ENCODE measurements at places on chromosomes 3 and 15.
A peak's percentile ranks its signal among the peaks of the same experiment; 100 is the strongest.

- no peak for DNase-seq
These were observed 27.2 kb downstream of the WNT7A start for GRCh38 chr3:13852638-13853009.

DNA sequence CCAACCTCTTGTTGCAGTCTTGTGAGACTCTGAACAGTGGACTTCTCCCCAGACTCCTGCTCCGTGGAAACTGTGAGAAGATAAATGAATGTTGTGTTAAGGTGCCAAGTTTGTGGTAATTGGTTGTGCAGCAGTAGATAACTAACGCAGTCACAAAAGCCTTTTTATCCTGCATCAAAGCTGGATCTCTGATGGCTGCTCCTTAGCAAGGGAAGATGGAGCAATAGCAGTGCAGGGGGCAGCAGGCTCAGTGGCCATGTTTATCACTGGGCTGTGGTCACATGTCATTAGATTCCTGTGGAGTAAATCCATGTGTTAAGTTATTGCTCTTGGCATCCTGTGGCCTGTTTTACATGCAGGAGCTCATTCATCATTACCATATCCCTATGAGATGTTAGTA is 13.5 kb downstream of the CMTM7 start:
- DNase-seq, result no peak

DNA sequence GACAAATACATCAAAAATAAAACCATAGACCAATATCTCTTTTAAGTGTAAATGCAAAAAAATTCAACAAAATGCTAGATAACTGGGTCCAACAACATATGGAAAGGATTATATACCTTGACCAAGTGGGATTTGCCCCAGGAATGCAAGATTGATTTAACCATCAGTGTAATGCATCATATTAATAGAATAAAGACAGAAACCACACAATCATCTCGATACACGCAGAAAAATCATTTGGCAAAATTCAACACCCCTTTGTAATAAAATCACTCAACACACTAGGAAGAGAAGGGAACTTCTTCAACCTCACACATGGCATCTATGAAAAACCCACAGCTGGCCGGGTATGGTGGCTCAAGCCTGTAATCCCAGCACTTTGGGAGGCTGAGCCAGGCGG is 19.5 kb downstream of the GREM1 start:
- no peak for DNase-seq

GRCh38 chr15:27065151-27065550 is 94.2 kb downstream of the GABRG3 start:
- no peak for DNase-seq

DNA sequence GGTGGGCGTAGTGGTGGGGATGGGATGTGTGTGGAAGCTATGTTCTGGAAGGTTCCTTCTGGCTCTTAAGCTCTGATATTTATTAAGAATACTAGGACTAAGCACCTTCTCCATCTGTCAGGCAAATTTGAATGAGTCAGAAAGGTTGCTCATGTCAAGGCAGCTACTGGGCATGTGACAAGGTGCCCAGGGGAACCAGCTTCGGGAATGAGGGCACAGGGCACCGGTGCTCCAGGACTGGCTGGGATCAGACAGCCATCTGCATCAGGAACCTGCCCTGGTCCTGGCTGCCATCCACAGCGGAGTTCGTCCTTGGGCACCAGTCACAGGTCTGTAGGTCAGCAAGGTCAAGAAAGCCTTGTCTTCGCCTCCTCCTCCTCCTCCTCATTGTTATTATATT is 32.5 kb downstream of the CA12 start:
- no peak for DNase-seq

- no peak for DNase-seq
These were observed 76.6 kb upstream of the CPOX start for GRCh38 chr3:98670020-98670419.

- no peak for DNase-seq
These were observed 460.0 kb upstream of the TBL1XR1 start for GRCh38 chr3:177657243-177657642.

DNA sequence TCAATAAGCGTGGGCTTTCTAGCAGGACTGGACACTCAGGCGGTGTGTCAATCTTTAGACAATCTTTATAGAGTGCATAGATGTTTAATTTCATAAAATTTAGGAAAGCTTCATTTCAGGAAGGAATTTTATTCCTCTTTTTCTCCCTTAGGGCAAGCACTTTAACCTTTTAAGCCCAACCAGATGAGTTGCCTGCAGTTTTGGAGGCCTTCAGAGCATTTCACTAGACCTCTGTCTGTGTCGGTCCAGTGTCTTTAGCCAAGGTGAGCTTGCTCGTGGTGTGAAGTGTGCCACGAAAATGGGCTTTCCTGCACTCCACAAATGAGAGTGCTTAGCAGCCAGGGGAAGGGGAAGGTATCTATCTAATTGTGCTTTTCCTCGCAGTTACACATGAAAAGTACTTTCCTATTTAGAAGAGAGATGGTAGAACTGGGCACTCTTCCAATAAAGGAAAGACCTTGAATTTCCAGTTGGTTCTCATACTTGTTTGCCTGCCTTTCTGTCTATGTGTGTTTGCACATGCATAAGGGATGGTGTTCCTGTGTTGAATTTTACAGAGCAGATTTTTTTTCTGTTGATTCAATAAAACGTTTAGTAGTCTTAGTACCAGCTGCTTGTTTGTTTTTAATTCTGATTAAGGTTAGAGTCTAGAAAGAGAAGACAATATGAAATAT is 53.6 kb downstream of the FEZF2 start:
- no peak for DNase-seq

DNA sequence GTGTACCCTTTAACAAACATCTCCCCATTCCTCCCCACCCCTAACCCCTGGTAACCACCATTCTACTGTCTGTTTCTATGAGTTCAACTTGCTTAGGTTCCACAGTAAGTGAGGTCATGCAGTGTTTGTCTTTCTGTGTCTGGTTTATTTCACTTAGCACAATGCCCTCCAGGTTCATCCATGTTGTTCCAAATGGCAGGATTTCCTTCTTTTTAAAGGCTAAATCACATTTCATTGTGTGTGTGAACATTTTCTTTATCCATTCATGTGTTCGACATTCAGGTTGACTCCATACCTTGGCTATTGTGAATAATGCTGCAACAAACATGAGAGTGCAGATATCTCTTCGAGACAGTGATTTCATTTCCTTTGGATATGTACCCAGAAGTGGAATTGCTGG is 62.7 kb downstream of the TJP1 start:
- no peak for DNase-seq

- no peak for DNase-seq
These were observed 262.6 kb downstream of the IGSF11 start for GRCh38 chr3:118772036-118772435.

GRCh38 chr3:135084405-135084804 is 289.3 kb downstream of the EPHB1 start:
- no peak for DNase-seq

DNA sequence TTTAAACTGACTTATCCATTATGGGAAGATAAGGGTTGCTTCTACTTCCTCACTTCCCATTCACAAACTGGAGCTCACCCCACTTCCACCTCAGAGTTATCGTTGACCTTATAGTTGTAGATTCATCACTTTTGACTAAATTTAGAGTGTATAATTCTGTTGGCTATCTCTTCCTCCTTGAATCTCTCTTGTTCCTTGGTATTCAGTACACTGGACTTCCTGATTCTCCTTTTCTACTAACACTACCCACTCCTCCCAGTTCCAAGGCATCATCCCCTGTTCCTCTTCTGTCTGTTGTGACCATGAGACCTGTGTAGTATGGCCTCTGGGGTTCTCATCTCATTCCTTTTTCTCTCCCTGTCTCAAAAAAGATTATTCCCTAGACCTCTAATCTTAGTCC is 5.9 kb upstream of the GPR87 start:
- DNase-seq, result no peak

- no peak for DNase-seq
These were observed 152.1 kb downstream of the NEK10 start for GRCh38 chr3:27216955-27217552.

DNA sequence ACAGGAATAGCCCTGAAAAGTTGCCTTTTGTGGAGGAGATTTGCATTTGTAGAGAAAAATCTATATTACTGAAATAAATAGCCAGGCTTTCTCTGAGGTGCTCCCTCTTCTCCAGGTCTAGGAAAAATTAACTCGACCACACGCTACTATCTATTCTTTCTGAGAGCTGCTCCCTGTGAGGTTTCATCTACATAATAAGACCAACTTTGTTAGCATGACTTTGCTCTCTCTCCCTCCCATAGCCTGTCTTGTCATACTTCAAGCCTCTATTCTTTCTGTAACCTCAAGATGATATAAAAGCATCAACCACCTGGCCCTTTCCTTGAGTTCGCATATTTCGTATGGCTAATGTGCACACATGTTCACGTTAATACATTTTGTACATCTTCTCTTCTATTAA is 75.8 kb upstream of the STRIT1 start:
- no peak for DNase-seq

GRCh38 chr3:114389156-114389555 is 95.3 kb downstream of the TIGIT start:
- no peak for DNase-seq

DNA sequence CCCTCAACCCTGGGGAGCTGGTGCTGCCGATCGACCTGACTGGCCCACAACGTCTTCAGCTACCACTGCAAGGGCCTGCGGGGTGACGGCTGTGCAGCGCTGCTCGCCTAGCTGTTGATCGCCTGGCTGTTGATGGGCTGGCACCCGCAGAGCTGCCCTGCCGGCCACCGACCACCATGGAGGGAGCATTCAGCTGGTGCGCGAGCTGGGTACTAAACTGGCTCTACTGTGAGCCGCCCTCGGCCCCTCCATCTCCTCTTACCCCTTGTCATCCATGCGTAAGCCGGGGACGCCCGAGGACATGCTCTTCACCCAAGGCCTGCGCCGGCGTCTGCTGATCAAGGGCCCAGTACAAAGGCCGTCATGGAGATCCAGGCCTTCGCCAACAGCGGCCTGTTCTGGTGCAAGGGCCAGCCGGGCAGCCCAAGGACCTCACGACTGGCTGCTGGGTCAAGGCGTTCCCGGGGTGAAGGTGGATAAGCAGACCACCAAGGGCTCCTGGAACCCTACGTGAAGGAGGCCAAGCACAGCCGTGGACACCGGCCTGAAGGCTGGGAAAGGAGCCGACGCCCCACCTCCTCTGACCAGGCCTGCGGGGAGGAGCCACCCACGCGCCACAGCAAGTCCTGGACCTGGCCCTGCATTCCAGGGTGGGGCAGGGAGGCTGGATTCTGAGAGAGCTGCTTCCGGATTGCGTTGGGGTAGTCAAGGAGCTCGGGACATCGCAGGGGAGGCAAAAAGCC is 46.9 kb downstream of the SFMBT1 start:
- no peak for DNase-seq

- DNase-seq, result no peak
These were observed 18.3 kb upstream of the APEH start for GRCh38 chr3:49655731-49656285.

GRCh38 chr3:56930706-56931105 is 129.0 kb upstream of the ARHGEF3 start:
- no peak for DNase-seq

- DNase-seq, result no peak
These were observed 232.6 kb downstream of the OPA1 start for GRCh38 chr3:193825617-193826016.

GRCh38 chr15:80568298-80568697 is 126.8 kb upstream of the ABHD17C start:
- DNase-seq, result no peak

GRCh38 chr3:52068055-52068571 is 11.7 kb upstream of the DUSP7 start:
- DNase-seq, result no peak

- no peak for DNase-seq
These were observed 50.7 kb downstream of the FOXP1 start for GRCh38 chr3:71532639-71533395.

DNA sequence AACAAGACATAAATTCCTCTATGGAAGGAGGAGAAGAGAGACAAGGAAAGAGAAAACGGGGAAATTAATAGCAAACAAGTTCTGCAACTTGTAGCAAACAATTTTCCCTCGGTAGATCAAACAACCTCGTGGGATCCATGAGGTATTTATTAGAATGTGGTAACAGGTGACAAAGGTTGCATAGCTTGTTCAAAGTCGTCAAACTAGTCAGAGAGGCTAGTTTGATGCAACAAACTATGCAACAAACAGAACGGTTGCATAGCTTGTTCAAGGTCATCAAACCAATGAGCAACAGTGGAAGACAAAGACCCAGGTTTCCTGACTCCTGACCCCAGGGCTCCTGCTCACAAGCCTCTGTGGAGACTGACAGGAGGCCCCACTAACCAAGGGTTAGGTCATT is 20.7 kb downstream of the MB21D2 start:
- DNase-seq, result no peak

- DNase-seq, result no peak
These were observed 232.2 kb downstream of the ADAMTS17 start for GRCh38 chr15:100109486-100110035.

DNA sequence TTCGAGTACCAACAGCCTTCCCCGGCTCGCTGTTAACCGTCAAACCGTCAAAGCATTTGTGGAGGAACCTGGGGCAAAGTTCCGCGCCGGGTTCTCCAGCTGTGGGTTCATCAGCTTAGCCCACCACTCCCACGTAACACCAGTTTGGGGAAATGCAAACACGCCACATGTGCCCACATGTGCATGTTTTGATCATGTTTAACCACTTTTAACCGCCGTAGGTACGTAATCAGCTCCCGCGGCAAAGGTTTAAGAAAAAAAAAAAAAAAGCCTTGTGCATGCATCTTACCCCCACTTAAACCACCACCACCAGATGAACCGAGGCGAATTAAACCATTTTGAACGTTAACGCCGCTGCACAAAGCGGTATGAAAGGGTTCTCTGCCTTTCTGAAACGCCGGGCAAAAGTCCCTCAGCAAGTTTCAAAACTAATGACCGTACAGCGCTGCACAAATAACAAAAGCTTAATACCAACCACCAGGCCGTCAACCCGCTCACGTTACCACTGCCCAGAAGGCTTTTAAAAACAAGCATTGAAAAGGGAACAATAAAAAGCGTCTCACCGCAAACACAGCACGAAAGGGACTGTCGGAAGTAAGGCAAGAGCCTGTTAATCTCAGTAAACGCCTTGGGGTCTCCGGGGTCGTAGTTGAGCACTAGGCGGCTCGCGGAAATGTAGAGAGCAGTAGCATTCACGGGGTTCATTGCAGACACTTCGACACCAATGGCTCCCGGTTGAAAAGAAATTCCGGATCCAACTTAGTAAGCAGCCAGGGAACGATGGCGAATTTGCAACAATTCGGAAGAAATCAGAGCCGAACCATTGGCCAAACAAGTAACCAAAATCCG is 1.5 kb downstream of the MSL2 start:
- DNase-seq, result no peak

DNA sequence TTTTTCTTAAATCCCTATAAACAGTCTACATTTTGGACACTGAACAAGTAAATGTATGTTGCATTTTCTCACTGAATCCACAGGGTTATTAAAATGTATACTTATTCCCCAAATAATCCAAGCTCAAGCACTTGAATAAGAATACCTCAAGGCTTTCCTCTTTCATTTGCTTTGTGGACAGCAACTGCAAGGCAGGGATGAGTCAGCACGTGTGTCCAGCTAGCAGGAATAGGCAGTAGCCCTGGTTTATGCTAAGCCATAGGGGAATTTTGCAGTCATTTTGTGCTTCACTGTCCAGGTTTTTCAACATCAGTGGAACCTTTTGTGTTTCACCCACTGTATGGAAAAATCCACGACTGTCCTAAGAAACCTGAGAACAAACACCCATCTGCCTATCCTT is 96.7 kb upstream of the KCNMB2 start:
- no peak for DNase-seq

GRCh38 chr3:9916734-9917680 is at the start of gene IL17RC:
IL17RC (plus strand) TSS chr3:9917098; CDS start chr3:9917316, 218 bp downstream.
- peak; percentile 31 for DNase-seq

GRCh38 chr15:77855871-77856270 is 221.6 kb downstream of the TBC1D2B start:
- no peak for DNase-seq

- no peak for DNase-seq
These were observed 84.9 kb downstream of the B3GALNT1 start for GRCh38 chr3:161020256-161020655.
